Bone marrow (tissue), 2 donors: ENCODE measurements at places on chromosomes 6 and 20.

DNA sequence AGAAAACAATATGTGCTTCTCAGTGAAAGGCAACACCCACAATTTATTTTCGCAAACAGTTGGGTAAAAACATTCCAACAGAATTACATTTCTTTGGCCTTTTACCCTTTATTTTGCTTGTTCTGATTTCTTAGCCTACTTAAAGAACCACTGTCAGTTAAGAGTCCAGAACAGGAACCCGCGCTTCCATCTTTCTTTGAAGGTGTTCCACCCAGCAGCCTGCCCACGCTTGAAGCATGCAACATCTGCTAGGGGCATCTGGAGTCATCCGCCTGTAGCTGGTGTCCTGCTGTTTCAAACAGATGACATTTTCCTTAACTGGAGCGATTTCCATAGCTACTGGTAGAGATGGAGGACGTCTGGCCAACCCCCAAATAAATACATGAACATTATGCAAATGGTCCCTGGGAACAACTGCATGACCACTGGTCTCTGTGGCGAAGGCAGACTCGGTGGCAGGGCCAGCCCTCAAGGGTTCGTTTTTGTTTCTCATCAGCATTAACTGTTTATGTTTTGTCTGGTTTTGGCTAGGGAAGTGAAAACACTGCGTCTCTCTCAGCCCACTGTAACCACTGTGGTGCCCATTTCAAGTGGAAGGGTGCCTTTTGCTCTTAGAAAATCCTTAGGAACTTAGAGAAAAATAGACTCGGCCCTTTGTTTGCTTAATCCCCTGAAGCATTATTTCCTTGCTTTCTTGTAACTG, 51.6 kb downstream of the LAMA4 start:
- DNase-seq, result no peak

DNA sequence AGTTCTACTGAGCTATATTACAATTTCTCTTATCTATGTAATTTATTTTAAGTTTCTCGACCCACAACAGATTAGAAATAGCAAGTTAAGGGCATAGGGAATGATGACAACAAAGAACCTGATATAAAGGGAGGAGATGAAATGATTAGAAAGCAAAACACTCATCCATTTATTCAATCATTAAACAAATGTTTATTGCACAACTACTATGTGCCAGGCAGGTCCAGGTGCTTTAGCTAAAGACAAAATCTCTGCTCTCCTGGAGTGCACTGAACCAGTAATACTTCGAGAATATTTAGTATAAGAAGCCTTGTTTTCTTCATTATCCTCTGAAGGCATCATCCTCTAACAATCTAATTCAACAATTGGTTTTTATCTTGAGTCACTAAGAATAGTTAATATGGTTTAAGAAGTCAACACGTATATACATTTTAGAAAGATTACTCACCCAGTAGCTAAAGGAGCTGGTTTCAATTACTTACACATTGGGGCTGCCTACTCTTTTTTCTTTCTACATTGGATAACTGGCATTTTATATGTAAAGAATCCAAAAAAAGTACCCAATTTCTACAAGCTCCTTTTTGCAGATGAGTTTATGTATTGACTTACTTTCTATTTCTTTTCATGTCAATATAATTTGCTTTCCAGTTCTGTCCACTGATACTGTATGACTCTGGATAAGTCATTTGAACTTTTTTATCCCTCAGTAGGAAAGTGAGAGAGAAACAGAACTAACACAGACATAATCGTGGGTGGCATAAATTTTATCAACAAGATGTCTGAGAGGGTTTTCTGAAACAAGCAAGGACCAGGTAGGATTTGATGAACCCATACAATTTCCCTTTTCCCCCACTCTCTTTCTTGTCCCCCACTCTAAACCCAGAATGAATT, 312.6 kb downstream of the CLIC5 start:
- DNase-seq, result no peak

GRCh38 chr6:7165002-7165889, 57.5 kb downstream of the RREB1 start:
- DNase-seq, result no peak

DNA sequence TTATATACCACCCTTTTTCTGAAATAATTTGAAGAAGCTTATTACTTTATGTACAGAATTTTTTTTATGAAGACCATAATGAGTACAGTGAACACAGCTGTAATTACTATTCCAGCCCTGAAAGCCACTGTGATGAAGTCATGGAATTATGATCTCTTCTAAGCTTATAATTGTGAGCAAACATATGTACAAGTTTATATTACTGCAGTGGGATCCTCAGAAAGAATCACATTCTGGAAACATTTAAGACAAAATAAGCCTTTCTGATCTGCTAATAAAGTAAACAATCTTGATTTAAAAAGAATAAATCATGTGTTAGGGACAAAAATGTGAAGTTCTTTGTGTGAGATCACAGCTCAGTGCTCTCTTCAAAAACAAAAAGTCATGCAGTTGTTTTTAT, 560.4 kb downstream of the CD109 start:
- no peak for DNase-seq

GRCh38 chr20:11676630-11677287, 240.9 kb upstream of the BTBD3 start:
- DNase-seq, result peak; percentile 1

- no peak for DNase-seq
Observed at GRCh38 chr6:163949431-163949830, 534.9 kb downstream of the QKI start.

- no peak for DNase-seq
Observed at GRCh38 chr6:47741807-47742206, 40.0 kb upstream of the OPN5 start.

DNA sequence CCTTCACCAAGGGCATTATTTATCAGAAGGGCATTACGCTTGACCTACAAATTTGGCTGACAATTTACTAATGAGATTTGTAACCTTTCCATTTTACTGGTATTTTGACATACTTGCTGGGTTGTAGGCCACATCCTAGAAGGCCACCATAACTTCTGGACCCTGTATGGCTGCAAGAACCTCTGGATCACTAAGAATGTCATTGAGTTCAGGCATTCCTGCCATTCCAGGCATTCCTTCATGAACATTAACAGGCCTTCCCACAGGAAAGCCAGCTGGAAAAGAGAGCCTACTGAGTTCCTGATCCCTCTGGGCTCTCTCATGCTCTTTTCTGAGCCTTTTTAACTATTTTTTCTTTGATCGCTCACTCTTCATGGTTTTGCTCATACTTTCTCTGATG, 28.4 kb upstream of the SLC35A1 start:
- no peak for DNase-seq

GRCh38 chr6:101940391-101940790, 546.9 kb downstream of the GRIK2 start:
- DNase-seq, result no peak

DNA sequence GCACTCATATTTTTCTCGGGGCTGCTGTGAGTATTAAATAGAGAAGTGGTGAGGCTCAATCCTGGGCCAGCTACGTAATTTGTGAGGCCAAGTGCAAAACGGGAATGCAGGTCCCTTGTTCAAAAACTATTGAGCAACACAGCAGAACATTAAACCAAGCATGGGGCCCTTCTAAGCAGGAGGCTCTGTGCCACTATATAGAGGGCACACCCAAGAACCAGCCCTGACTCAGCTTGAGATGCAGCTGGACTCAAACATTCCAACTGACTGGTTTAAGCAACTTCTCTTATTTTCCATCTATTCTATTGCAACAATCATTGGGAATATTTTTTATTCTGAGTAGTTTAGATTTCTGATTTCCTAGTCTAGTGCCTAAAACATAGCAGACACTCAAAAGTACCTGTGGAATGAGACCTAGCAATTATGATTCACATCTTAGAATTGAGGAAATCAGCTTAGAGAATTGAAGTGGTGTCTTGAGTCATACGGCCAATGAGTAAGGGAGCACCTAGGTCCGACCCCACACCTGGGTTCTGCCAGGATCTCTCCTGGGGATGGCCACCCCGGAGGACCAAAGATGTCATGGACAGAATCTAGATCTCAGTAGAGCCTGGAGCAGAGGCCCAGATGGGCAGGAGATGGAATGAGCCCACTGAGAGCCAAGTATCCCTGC, 1.3 kb downstream of the SIRPB2 start:
- DNase-seq, result no peak

- no peak for DNase-seq
Observed at GRCh38 chr6:85464260-85464644, 14.4 kb downstream of the NT5E start.

- DNase-seq, result no peak
Observed at GRCh38 chr6:52482903-52483670, 62.9 kb downstream of the EFHC1 start.

GRCh38 chr6:45787384-45787783, 228.3 kb downstream of the CLIC5 start:
- DNase-seq, result no peak

DNA sequence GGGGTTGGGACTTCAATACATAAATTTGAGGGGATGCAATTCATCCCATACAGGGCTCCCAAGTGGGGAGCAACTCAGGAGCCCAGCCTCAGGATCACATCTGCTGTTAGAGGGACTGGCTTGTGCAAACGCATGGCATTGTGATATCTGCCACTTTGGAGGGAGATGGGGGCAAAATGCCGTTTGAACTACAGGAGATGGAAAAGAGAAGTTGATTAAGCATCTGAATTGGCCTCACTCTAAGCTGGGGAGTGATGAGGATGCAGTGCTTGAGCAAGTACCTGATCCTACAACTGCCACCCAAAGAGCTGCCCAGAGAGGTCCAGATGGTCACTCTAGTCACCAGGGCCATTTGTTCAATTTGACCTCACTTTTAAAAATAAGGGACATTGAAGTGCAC, 2.0 kb downstream of the LY86 start:
- DNase-seq, result no peak

DNA sequence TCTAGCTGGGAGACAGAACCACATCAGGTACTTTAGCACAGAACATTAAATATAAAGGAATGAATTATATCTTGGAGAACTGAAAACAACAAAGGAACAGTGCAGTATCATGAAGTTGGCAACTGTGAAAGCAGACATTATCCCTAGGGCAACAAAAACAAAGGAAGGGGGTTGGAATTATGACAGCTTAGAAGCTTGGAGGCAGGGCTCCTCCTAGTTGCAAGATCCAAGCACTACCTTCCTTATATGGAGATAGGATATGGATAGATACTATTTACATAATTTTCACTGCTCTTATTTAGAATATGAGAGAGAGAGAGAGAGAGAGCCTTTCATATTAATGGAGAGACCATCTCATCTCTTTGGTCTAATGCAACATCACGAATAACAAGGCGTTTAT, 27.0 kb downstream of the TMEM14A start:
- DNase-seq, result no peak

DNA sequence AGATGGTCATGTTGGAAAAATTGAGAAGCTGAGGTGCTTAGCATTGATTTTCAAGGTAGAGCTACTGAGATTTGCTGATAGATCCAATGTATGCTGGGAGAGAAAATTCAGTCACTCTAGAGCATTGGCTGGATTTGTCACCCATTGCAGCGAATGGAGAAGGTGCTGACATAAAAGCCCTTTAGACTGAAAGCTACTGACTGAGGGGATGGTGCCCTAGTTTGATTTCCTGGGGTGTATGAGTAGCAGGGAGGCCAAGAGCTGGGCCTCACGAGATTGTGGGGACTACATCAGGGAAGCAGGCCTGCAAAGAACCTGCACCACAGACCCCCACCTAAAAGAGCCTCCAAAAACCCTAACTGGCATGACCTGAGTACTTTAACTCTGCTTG, 23.9 kb upstream of the PRND start:
- DNase-seq, result no peak

DNA sequence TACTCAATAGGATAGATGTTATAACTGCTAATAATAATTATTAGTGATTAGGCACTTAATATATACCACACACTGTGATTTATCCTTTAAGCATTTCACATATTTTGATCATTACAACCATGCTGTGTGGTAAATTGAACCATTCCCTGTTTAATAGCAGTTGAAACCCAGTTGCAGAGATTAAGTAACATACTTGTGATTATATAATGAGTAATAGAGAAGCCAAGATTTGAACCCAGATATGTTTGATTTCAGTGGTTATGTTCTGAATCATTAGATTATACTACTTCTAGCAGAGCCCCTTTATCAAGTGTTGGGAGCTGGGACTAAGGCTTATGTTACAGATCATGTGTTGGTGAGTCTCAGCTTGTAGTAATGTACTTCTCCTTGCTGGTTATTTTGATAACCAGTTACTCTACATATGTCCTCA, 44.1 kb downstream of the STK4 start:
- DNase-seq, result no peak

DNA sequence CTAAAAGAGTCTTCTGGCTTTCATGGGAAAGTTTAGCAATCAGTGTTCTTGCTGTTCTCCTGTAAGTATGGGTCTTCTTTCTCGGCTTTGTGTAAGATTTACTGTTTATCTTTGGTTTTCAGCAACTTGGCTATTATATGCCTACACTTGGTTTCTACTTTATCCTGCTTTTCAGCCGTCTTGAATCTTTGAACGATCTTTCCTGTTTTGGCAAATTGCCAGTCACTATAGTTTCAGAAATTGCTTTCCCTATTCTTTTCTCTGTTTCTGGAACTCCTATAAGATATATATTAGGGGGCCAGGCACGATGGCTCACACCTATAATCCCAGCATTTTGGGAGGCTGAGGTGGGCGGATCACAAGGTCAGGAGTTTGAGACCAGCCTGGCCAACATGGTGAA, 14.6 kb upstream of the SRPK1 start:
- no peak for DNase-seq

GRCh38 chr6:102732898-102733297, 1339.4 kb downstream of the GRIK2 start:
- no peak for DNase-seq

GRCh38 chr6:21665110-21665391, 71.5 kb downstream of the SOX4 start:
- no peak for DNase-seq

DNA sequence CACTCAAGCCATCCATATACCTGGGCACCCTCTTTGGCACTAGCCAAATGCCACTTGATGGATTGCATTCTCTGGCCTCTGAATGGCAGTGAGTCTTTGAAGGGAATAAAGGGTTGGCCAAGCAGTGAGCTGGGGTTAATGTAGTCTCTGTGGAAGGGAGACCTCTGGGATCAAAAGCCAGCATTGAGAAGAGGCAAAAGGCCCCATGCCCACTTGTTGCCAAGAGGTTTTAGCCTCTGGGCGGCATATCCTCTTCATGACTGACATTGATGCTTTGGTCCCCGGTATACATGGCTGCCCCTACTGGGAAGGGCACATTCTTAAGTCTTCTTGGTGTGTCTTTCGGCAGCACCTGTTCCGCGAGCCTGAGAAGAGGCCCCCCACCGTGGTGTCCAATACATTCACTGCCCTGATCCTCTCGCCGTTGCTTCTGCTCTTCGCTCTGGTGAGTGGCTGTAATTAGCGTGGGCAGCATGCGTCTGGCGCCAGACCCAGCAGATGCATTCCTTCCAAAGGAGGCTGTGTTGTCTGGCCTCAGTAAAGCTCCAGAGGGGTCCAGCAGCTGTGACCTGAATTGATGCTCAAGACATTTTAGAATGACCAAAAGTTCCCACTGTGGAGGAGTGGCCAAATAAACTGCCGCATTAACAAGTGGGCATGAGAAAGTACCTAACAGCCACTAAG, 29.5 kb downstream of the GHRH start:
- no peak for DNase-seq

DNA sequence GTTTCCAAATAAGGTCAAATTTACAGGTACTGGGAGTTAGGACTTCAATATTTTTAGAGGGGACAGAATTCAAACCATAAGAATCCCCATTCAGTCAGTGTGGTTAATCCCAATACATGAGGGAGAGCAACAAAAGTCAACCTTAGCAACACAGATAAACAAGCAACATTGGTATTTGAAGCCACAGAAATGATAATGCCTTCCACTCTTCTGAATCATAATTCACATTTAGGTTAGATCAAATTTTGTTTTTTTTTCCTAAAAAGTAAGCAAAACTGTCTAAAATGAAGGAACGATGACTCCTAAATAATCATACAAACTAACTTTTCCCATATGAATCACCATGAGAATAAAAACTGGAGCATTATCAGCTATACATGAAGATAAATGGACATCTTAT, 246.0 kb upstream of the TENT5A start:
- DNase-seq, result no peak
